Activated CD4-positive, alpha-beta T cell treated with anti-CD3 and anti-CD28 coated beads, Interleukin-2, amount 10 ng/mL, durations not matched to agents 24 days and 14 days (primary cell): ENCODE measurements at places on chromosomes 5 and 9. TPM values are rescaled to one million over a fixed set of nuclear protein-coding genes. Genes with fewer than 3 reads are reported as not detected.
A peak's percentile ranks its signal among the peaks of the same experiment; 100 is the strongest.

GRCh38 chr9:132441404-132441803 lies 31.4 kb downstream of the CFAP77 start:
- no peak overlapping the region for H3K4me3 ChIP-seq
- H3K4me1 ChIP-seq, result no peaks in the 10 kb centered on the region
- H3K27me3 ChIP-seq, result peaks cover 18% of the 10 kb centered on the region

DNA sequence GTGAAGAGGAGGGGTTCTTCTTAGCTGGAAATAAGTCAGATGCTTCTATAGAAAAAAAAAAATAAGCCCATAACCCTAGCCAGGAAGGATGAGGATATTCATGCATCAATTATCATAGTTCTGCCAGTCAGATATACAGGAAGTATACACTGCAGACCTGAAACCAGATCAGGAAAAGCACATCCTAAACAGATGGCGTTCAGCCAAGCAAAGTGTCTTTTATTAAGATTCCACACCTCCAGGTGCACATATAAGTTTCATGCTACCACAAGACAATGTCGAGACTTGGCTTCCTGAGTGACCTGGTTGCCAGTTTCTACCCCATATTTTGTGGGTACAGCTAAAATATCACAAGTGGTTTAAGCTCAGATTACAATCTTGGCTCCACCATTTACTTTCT lies 108.3 kb downstream of the CETN3 start:
- no peak for DNase-seq
- H3K4me1 ChIP-seq, result no peaks in the 10 kb centered on the region
- no peak overlapping the region for H3K27ac ChIP-seq

DNA sequence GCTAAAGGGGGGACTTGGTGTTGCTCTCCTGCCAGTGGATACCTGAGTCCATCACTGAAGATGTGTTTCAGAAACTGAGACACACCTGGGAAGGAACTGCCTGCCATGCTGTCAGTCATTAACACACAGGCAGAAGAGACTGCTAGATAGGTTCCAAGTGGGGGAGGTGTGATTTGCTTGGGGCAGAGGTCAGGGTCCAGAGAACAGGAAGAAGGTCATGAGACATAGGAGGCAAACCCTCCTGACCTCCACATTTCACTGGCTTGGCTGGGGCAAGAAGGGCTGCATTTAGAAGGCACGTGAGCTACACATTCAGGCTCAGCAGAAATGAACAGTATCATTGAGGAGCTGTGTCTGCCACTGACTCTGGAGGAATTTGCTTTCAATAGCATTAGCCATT lies 215.8 kb downstream of the HSPA4 start:
- H3K36me3 ChIP-seq, result no peaks in the 10 kb centered on the region
- H3K4me3 ChIP-seq, result no peak overlapping the region
- DNase-seq, result no peak
- no peak overlapping the region for H3K27ac ChIP-seq
- H3K4me1 ChIP-seq, result no peaks in the 10 kb centered on the region

DNA sequence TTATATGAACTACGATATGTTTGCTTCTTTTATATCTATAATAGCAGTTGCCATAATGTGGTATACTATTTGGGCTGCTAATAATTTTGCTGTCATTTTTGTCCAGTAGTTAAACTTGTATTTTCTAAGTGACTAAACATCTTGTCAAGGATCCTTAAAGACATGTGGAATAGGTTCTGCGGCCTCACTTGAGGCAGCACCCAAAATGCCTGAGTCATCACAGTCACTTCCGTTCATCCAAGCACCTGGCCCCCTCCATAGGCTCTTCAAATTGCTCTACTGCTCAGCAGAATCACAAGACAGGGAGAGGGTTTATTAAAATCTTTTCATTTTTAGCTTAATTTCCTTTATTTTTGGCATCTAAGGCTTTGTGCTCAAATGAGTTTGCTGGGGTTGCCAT lies 259.1 kb downstream of the AOPEP start:
- no peak overlapping the region for H3K4me3 ChIP-seq
- H3K36me3 ChIP-seq, result no peaks in the 10 kb centered on the region
- no peak overlapping the region for H3K27ac ChIP-seq
- H3K4me1 ChIP-seq, result peaks cover 7% of the 10 kb centered on the region

DNA sequence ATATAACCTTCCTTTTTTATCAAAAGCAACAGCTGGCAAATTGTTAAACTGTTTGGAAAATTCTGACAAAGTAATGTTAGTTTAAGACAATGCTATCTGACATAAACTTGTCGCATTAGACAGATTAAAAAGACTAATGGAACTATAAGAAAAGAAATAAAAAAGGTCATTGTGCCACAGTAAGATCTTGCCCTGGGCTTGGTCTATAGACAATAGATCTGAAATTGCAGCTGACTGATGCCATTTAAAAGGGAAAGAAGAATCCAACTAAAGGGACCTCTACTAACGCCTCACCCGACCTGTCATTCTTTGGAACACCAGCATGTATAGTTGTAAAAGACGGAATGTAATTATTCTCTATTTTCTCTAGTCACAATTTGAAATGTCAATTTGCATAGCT lies 644.4 kb upstream of the GRAMD2B start:
- no peaks in the 10 kb centered on the region for H3K27me3 ChIP-seq
- H3K4me1 ChIP-seq, result no peaks in the 10 kb centered on the region
- no peak overlapping the region for H3K4me3 ChIP-seq
- H3K27ac ChIP-seq, result no peak overlapping the region
- no peak for DNase-seq

- H3K4me1 ChIP-seq, result no peaks in the 10 kb centered on the region
- no peaks in the 10 kb centered on the region for H3K36me3 ChIP-seq
- H3K27ac ChIP-seq, result no peak overlapping the region
- H3K4me3 ChIP-seq, result no peak overlapping the region
- no peak for DNase-seq
- H3K27me3 ChIP-seq, result no peaks in the 10 kb centered on the region
These were observed 596.1 kb downstream of the ELAVL2 start for GRCh38 chr9:23229890-23230317.

- no peaks in the 10 kb centered on the region for H3K27me3 ChIP-seq
- no peak overlapping the region for H3K4me3 ChIP-seq
- no peaks in the 10 kb centered on the region for H3K36me3 ChIP-seq
- no peaks in the 10 kb centered on the region for H3K4me1 ChIP-seq
- peak; percentile 16 for DNase-seq
- H3K27ac ChIP-seq, result no peak overlapping the region
These were observed 104.4 kb downstream of the ACTL7B start for GRCh38 chr9:108751369-108751768.

- peaks cover 49% of the 10 kb centered on the region for H3K27me3 ChIP-seq
- H3K4me1 ChIP-seq, result peaks cover 9% of the 10 kb centered on the region
- no peak overlapping the region for H3K4me3 ChIP-seq
- no peaks in the 10 kb centered on the region for H3K36me3 ChIP-seq
- H3K27ac ChIP-seq, result no peak overlapping the region
These were observed 34.7 kb upstream of the GARNL3 start for GRCh38 chr9:127229691-127230417.

GRCh38 chr5:90424245-90424644 lies 14.7 kb upstream of the CETN3 start:
- no peaks in the 10 kb centered on the region for H3K4me1 ChIP-seq
- no peaks in the 10 kb centered on the region for H3K36me3 ChIP-seq
- no peak for DNase-seq
- H3K4me3 ChIP-seq, result no peak overlapping the region
- no peak overlapping the region for H3K27ac ChIP-seq
- peaks cover 47% of the 10 kb centered on the region for H3K27me3 ChIP-seq

DNA sequence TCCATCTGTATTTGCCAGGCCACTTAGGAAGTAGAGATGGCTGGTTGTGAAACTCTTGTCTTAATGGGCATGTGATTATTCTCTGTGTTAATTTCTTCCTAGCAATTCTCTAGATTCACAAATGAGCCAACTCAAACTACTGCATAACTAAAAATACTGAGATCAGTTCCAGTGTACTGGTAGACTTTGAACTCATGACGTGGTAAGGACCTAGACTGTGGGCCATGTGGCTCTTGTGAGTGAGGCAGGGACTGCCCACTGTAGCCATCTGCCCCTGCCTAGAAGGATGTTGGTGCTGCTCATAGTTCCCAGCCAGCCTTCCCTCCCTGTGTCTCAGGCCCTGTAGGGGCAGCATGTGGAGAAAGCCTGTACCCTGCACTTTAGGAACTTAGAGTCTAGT lies 47.4 kb downstream of the CYSTM1 start:
- no peak overlapping the region for H3K4me3 ChIP-seq
- H3K27me3 ChIP-seq, result no peaks in the 10 kb centered on the region
- H3K4me1 ChIP-seq, result peaks cover 20% of the 10 kb centered on the region
- no peak overlapping the region for H3K27ac ChIP-seq
- DNase-seq, result no peak
- H3K36me3 ChIP-seq, result no peaks in the 10 kb centered on the region

GRCh38 chr5:135628771-135629563 lies 50.2 kb upstream of the CXCL14 start:
- no peak overlapping the region for H3K27ac ChIP-seq
- no peaks in the 10 kb centered on the region for H3K36me3 ChIP-seq
- H3K4me3 ChIP-seq, result no peak overlapping the region

- no peak overlapping the region for H3K4me3 ChIP-seq
- no peak for DNase-seq
These were observed 1027.0 kb upstream of the COX7C start for GRCh38 chr5:85590764-85591163.

GRCh38 chr5:131084436-131084835 lies 80.6 kb downstream of the HINT1 start:
- H3K27ac ChIP-seq, result no peak overlapping the region
- no peaks in the 10 kb centered on the region for H3K36me3 ChIP-seq
- peaks cover 12% of the 10 kb centered on the region for H3K27me3 ChIP-seq
- H3K4me3 ChIP-seq, result no peak overlapping the region
- no peaks in the 10 kb centered on the region for H3K4me1 ChIP-seq

DNA sequence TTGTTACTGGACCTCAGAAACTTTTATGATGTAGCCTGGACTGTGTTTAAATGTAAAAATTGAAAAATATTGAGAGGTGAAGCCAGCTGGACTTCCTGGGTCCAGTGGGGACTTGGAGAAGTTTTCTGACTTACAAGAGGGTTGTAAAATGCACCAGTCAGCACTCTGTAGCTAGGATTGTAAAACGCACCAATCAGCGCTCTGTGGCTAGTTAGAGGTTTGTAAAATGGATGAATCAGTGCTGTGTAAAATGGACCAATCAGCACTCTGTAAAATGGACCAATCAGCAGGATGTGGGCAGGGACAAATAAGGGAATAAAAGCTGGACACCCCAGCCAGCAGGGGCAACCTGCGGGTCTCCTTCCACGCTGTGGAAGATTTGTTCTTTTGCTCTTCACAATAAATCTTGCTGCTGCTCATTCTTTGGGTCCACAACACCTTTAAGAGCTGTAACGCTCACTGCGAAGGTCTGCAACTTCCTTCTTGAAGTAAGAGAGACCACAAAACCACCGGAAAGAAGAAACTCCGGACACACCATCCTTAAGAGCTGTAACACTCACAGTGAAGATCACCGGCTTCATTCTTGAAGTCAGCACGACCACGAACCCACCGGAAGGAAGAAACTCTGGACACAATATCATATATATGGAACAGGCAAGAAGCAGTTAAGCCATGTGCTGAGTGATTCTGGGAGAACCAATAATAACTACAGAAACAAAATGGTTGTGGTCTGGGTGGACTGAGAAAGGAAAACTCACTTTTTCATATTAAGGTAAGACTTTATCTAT lies 201.3 kb downstream of the GABRG2 start:
- no peaks in the 10 kb centered on the region for H3K27me3 ChIP-seq
- no peak overlapping the region for H3K27ac ChIP-seq
- H3K4me1 ChIP-seq, result no peaks in the 10 kb centered on the region
- no peak overlapping the region for H3K4me3 ChIP-seq
- H3K36me3 ChIP-seq, result no peaks in the 10 kb centered on the region

GRCh38 chr9:92707530-92707929 lies 37.6 kb upstream of the IPPK start:
- H3K4me1 ChIP-seq, result peaks cover 34% of the 10 kb centered on the region
- peak overlapping the region; percentile 51 for H3K27ac ChIP-seq
- H3K27me3 ChIP-seq, result no peaks in the 10 kb centered on the region
- DNase-seq, result no peak
- H3K4me3 ChIP-seq, result no peak overlapping the region

GRCh38 chr9:32401488-32401887 lies 17.0 kb downstream of the ACO1 start:
- no peak for DNase-seq
- no peaks in the 10 kb centered on the region for H3K27me3 ChIP-seq
- H3K27ac ChIP-seq, result no peak overlapping the region
- peaks cover 6% of the 10 kb centered on the region for H3K36me3 ChIP-seq

DNA sequence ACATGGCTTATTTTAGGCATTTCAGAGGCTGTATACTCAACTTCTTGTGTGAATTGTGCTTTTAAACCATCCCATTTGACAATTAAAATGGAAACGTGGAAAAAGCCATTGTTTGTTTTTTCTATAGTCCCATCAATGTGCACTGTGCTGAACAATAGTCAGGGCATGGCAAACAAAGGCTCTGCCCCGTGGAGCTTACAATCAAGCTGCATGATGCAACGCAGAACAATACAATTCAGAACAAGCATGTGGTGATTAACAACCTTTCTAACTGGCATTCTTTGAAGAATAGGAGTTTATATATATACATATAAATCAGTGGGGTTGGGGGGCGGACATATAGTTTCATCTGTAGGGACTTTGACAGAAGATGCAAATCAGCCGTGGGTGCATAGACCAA lies 2125.4 kb upstream of the WWC1 start:
- no peak overlapping the region for H3K4me3 ChIP-seq
- H3K27me3 ChIP-seq, result no peaks in the 10 kb centered on the region
- no peaks in the 10 kb centered on the region for H3K4me1 ChIP-seq
- H3K27ac ChIP-seq, result no peak overlapping the region
- no peaks in the 10 kb centered on the region for H3K36me3 ChIP-seq

DNA sequence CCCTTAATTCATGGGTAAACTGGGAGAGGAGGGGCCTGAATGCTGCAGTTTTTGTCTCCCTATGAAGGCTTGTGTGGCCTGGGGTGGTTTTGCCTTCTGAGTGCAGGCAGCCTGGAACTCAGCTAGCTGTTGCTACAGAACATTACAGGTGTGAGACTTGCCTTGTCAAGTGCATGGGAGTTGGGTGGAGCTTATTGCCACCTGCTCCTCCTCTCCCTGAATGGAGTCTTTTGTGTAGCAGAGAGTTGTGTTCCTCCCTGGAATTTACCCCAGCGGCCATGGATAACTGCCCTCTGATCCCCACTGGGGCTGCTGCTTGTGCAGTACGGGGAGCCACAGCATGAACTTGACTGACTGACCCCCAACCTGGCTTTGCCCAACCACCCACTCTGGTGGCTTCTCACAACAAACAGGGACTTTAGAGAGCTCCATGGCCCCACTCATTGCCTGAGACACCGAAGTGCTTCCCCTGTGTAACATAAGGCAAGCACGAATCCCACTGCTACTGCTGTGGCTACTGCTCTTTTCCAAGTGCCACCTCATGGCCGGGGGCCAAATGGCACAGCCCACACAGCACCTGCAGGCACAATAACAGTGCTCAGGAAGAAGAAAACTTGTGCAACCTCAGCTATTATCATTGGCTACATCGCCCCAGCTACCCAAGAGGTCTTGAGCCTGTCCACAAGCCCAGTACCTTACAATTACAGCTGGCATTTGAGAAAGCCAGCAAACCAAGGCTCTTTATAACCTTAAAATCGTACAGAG lies 942.9 kb downstream of the CDH18 start:
- no peak overlapping the region for H3K4me3 ChIP-seq
- no peaks in the 10 kb centered on the region for H3K27me3 ChIP-seq
- DNase-seq, result no peak
- H3K36me3 ChIP-seq, result no peaks in the 10 kb centered on the region
- no peaks in the 10 kb centered on the region for H3K4me1 ChIP-seq
- H3K27ac ChIP-seq, result no peak overlapping the region

DOK3 gene
- 4.5 and 5.2 TPM in 2 replicates for total RNA-seq

HSD17B3 gene
- total RNA-seq, result not detected in 2 replicates

NOTCH1 gene
- 108 and 113 TPM in 2 replicates for total RNA-seq

HTR4 gene
- not detected in 2 replicates for total RNA-seq

SPAAR gene
- total RNA-seq, result not detected in 2 replicates

SPATA31D4 gene
- total RNA-seq, result not detected in 2 replicates

SPINK13 gene
- not detected in 2 replicates for total RNA-seq

CCDC183 gene
- total RNA-seq, result 0.14 and 0.42 TPM in 2 replicates

MARCHF3 gene
- total RNA-seq, result 2.3 and 4.2 TPM in 2 replicates

EIF4E1B gene
- not detected in 2 replicates for total RNA-seq

GRM6 gene
- total RNA-seq, result not detected in 2 replicates
